Stimulated activated CD4-positive, alpha-beta T cell treated with anti-CD3 and anti-CD28 coated beads, Interleukin-15, amount 100 ng/mL, for 48 hours (primary cell): ENCODE measurements at places on chromosomes 5 and 9.

DNA sequence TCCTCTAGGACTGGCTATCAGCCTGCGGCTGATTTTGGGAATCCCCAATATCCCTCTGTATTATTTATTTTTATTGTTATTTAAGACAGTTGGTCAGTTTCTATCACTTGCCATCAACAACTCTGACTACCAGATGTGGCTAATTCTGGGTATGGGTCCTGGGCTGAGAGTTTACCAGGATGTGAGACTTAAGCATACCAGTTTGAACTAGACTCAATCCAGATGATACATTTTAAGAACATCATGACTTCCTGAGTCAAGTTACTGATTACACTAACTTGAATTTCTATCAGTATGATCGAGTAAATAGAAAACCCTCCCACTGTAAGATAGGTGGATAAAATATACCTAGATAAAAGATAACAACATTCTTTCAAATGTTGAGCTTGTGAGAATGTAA, 634.0 kb downstream of the MAT2B start:
- DNase-seq, result no peak

DNA sequence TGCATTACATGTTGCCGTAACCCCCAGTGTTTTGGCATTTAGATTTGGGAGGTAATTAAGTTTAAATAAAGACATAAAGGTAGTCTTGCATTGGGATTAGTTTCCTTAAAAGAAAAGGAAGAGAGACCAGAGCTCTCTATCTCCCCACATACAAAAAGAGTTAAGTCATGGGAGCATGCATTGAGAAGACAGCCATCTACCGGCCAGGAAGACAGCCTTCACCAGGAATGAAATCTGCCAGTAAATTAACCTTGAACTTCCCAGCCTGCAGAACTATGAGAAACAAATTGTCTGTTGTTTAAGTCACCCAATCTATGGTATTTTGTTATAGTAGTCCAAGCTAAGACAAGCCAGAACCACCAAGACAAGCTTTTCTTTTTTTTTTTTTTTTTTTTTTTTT, 567.0 kb upstream of the CDH18 start:
- DNase-seq, result no peak

GRCh38 chr5:108432024-108432423, 50.1 kb upstream of the FBXL17 start:
- DNase-seq, result no peak

DNA sequence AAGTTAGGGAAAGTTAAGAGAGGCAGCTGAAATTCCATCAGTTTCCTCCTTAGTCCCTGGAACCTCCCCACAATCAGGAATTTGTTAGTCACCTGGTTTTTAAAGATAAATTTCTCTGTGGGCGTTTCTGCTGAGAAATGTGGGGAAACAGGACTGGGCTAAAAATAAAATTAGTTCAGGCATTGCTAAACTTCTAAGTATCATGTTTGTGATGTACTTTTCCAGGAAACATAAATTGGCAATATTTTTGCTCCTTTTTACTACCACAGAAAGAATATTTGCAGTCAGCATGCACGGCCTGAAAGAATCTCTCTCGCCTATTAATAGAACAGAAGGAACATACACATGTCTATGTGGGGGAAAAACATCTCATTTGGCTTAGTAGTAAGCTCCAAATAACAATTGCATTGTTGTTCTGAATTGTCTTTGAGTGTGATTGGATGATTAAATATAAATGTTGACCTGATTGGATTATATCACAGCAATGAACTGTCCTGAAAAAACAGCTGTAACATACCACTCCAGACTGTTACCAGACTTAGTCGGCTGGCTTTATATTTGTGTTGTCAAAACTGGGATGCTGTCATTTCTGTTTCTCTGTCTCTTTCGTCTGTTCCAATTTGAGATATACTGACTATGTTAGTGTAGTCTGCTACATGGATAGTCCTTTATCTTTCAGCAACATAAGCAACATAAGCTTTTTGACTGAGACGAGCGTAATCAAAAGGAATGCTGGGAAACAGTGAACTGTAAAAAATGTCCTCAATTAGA, 12.9 kb downstream of the TJP2 start:
- DNase-seq, result no peak

DNA sequence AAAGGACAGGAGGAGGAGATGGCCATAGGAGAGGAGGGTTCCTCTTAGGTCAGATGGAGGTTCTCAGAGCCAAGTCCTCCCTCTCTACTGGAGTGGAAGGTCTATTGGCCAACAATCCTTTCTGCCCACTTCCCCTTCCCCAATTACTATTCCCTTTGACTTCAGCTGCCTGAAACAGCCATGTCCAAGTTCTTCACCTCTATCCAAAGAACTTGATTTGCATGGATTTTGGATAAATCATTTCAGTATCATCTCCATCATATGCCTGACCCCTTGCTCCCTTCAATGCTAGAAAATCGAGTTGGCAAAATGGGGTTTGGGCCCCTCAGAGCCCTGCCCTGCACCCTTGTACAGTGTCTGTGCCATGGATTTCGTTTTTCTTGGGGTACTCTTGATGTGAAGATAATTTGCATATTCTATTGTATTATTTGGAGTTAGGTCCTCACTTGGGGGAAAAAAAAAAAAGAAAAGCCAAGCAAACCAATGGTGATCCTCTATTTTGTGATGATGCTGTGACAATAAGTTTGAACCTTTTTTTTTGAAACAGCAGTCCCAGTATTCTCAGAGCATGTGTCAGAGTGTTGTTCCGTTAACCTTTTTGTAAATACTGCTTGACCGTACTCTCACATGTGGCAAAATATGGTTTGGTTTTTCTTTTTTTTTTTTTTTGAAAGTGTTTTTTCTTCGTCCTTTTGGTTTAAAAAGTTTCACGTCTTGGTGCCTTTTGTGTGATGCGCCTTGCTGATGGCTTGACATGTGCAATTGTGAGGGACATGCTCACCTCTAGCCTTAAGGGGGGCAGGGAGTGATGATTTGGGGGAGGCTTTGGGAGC, 3.1 kb downstream of the EGR1 start:
- no peak for DNase-seq

DNA sequence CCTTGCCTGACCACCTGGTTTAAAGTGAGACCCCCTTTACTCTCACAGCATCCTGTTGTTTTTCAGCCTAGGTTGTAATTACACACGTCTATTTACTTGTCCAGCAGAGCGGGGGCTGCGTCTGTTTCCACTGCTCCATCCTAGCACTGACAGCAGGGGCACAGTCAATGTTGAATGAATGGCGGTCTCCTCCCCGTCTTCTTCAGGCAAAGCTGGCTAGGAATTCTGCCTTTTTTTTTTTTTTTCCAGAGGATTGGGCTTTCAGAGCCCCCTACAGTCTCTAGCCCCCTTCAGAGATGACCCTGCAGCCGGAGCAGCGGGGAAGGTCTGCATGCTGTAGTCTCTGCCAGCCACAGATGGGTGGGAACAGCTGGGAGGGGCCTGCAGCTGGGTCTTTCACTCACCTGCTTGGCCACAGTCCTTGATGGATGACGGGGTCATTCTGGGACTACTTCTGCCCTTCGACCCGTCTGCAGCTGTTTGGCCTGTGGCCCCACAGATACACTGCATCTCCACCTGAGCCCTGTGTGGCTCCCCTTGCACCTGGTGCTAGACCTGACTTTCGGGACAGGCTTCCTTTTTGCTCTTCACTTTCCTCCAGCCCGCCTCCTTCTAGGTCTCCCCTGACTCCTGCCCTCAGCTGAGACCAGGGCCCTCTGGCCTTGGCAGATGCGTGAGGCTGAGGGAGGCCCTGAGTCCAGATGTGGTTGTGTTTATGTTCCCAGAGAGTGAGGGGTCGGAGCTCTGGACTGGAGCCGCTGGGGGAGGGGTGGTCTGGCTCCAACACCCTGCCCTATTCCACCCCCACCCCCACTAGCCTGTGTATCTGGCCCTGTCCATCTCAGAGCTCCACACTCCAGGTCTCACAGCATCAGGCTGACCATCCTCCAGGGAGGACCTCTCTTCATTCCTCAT, 8.0 kb downstream of the PITX1 start:
- no peak for DNase-seq

GRCh38 chr5:96655506-96655905, 6.7 kb upstream of the CAST start:
- DNase-seq, result no peak

GRCh38 chr9:114499528-114499927, 5.7 kb downstream of the WHRN start:
- DNase-seq, result no peak

- DNase-seq, result no peak
Measured at GRCh38 chr9:134458207-134459108, 132.2 kb downstream of the RXRA start.

GRCh38 chr5:173451031-173451430, 122.8 kb upstream of the STC2 start:
- no peak for DNase-seq

DNA sequence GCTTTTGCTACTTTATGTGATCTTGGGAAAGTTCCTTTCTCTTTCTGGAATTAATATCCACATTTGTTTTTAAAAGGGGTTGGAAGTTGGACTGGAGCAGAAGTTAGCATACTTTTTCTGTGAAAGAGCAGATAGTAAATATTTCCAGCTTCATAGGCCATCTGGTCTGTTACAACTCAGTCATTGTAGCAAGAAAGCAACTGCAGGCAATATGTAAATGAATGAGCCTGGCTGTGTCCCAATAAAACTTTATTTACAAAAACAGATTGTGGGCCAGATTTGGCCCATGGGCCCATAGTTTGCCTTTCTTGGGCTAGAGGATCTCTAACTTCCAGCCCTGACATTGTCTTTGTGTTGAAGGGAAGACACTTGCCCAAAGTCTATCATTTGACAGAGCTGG, 104.4 kb downstream of the ACTL7B start:
- no peak for DNase-seq

DNA sequence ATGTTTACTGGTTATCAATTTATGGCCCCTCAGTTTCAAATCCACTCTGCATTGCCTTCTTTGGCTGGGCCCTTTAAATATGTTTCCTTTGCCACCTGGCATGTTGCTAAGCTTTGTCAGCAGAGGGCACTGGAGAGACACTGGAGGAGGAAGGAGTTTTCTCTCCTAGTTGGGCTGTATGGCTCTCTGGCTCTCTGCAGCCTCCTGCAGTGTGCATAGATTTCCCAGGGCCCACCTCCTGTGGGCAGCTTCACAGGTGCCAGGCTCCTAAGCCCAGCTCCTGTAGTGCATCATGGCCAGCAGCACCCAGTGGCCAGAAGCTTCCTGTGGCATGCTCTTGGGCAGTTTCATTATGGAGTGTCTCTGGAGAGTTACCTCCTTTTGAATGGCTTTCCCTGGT, 23.3 kb downstream of the CAVIN4 start:
- peak; percentile 17 for DNase-seq

GRCh38 chr9:136667940-136668760, 5.4 kb downstream of the EGFL7 start:
- no peak for DNase-seq

DNA sequence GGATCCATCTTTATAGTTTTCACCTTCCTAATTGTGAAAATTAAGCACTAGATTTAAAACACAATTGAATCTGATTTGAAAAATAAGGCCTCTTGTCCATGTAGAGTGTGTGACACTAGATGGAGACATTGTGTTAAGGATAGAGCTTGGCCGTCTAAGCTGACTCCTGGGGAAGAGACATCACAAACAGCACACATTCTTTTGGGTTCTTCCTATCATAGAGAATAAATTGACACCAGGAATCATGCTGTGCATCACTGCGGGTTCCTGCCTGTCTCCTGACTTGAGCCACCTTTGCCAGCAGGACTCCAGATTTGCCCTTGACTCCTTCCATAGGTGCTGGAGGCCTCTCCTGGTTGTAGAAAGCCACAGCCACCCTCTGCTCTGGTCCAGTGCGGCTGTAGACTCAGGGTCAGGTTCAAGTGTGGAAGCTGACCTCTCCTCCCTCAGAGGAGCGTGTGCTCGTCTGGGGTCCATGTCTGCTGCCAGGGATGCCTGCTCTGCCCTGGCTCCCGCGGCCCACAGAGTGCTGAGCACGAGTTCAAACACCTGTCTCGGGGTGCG, 11.2 kb downstream of the ROPN1L start:
- DNase-seq, result peak; percentile 5

GRCh38 chr5:174694611-174695010, 29.8 kb upstream of the MSX2 start:
- DNase-seq, result no peak

- DNase-seq, result no peak
Measured at GRCh38 chr9:127628758-127629467, 16.8 kb downstream of the STXBP1 start.

DNA sequence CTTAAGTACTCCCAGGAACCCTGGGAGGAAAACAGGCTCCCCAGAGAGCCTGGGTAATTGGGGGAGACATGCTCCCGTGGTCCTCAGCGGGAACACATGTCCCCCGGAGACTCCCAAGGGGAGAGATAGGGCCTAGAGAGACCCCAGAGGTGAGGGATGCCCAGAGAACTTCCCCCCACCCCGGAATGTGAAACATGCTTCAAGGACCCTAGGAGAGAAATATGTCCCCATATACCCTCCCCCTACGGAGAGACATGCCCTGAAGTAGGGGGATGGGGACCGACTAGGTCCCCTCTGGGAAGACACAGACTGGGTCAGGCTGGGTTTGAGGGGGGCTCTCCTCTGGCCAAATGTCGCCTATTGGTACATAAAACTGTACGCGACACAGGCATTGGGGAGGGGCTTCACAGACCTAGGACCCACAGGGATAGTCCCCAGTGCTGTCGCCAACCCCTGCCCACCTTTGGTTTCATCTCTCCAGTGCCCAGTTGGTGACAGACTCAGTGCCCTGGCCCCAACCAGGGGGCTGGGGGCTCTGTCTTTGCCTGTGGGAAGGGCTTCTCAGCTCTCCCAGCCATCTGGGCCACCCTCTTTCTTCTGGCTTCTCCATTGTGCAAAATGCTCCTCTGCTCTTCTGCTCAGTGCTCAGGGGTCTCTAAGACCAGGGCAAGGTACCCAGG, 26.9 kb downstream of the PCDH1 start:
- no peak for DNase-seq

- DNase-seq, result no peak
Measured at GRCh38 chr5:72921886-72922285, 34.0 kb upstream of the FCHO2 start.

GRCh38 chr9:71122421-71122820, 1.0 kb upstream of the TRPM3 start:
- DNase-seq, result no peak

DNA sequence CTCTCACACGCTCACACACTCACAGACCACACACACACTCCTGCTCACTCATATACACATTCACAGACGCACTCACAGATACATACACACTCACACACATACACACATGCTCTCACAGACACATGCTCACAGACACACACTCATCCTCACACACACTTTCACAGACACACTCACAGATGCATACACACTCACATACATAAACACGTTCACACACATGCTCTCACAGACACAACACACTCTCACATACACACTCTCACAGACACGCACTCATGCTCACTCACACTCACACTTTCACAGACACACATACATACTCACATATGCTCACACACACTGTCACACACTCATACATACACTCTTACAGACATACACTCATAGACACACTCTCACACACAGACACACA, 82.2 kb downstream of the IRX2 start:
- DNase-seq, result no peak

DNA sequence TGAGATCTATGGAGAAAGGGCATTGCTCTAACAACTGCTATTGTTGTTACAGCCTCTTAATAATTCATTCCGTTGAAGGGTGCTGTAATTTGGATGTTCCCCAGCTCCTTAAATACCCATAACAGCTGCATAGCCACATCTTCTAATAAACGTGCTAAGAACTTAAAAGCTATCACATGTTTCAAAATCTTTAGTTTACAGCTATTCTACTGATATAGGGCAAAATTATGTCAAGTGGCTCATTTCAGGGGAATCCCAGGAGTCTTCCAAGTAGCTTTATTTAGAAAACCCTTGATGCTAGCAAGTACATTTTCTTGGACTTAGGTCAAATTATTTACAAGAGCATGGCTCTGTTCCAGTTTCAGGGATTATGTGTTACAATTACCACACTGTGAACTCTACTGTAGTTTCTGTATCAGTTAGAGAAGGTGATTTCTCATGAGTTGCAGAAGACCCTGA, 990.4 kb upstream of the ACO1 start:
- no peak for DNase-seq
